Activated naive CD8-positive, alpha-beta T cell treated with anti-CD3 and anti-CD28 coated beads, Interleukin-2, amount 50 U/mL, for 16 hours (primary cell): ENCODE measurements at places on chromosomes 16 and 17.

DNA sequence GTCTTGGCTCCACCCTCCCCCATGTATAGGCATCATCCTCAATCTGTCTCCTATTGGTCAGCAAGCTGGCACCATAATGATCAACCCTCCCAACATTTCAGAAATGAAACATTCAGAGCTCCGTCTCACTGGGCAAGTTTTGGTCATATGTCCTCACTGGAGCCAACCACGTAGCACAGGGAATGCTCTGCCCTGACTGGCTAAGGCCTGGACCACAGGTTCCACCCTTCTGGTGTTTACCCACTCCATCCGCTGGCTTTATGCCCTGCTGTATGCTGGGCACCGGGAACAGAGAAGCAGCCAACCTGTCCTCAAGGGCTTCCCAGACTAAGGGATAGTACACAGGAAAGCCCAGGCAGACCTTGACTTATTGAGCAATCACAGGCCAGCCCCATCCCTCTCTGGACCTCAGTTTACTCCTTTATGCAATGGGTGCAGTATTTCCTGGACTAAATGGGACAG, 20.5 kb downstream of the MYO15A start:
- no peak for DNase-seq

DNA sequence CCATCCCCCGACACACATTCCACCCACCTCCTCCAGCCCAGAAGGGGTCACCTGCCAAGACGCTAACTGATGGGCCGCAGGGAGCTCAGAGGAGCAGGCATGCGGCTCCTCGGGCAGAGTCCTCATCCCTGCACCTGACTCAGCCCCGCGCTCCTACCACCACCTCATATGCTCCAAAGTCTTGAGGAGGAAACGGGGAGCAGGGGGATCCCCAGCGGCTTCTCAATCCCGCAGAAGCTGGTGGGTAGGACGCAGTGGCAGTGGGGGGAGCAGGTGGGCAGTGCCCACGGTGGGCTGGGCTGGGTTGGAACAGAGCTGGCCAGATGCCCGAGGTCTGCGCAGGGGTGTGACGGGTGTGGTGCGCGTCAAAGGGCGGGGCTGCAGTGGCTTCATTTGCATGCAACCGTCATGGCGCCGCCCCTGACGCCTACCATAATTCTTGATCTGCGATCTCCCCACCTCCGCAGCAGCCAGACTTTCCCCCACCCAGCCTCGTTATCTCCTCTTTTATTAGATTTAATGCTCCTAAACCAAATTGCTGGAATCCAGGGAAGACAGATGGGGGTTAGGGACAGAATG, 39.0 kb upstream of the EMP2 start:
- no peak for DNase-seq

DNA sequence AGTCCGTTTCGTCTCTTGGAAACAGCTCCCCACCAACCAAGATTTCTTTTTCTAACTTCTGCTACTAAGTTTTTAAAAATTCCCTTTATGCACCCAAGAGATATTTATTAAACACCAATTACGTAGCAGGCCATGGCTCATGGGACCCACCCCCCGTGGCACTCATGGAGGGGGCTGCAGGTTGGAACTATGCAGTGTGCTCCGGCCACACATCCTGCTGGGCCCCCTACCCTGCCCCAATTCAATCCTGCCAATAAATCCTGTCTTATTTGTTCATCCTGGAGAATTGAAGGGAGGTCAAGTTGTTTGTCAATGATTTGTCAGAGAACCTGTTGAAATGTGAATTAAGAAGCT, 48.2 kb downstream of the IL21R start:
- no peak for DNase-seq

DNA sequence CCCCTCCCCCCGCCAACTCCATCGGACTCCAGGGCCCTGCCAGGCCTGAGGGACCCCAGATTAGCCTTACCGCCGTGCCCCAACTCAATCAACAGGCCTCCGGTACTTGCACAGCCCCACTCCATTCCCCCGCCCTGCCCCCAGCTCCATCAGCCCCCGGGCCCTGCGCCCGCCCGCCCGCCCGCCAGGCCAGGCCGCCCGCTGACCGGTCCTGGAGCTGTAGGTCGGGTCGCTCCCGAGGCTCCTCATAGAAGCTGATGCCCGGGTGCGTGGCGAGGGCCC, 308 bp downstream of the GTF3C1 start:
- DNase-seq: no peak

DNA sequence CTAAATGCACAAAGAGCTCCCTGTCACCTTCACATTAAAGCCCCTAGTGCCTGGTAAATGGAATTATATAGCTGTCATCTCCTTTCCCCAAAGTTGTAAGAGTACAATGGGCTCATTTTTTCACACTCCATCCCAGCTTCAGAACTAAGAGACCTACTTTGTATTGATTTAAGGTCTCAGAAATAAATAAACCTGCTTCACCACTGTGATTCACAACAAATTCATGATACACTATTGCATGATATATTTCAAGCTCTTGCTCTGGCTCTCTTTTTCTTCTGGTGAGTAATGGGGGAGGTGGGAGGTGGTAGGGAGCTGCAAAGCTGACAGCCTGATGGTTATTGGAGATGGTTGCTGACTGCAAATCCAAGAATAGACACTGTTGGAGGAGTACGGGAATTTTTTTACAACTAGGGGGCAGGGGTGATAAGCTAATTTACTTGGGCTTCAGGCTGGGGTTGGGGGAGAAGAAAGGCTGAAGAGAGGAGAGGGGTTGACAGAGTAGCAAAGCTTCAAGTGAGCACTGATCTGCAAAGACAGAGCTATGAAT, 189.9 kb downstream of the AATF start:
- DNase-seq: no peak

- no peak for DNase-seq
These were observed 968 bp downstream of the AGRP start for GRCh38 chr16:67482233-67482924.

DNA sequence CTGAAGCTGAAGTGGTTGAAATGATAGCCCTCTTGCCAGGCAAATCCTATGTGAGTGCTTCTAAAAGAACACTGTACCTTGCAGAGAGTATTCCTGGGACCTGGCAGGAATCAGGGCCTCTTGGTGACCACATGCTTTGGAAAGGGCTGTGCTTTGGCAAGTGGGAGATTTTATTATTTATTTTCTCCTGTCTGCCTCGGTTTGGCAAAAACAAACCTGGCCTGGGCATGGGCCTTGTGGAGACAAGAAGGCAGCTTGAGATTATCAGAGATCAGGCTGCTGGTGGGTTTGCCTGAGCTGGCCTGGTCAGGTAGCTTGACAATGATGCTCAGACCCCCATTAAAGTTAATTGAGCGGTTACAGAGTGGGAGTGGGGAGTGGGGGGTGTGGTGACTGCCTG, 24.6 kb downstream of the ABCC1 start:
- DNase-seq: no peak

GRCh38 chr17:74520016-74520434, 11.2 kb downstream of the CD300LB start:
- DNase-seq: no peak

DNA sequence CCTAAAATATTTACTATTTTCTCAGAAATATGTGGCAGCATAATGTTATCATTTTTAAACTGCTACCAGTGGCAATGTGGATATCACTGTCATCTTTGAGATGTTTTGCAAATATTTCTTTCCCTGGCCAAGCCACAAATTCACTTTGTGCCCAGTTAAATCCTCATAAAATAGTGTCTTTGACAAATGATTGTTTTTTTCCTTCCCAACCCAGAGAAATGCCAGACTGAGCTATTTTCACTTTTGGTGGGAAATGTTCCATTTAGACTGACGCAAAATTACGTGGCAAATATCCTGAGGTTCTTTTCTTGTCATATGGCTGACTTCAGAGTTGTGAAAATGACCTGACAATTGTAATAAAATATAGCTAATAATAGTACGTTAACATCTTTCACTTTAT, 807.0 kb upstream of the SOX9 start:
- no peak for DNase-seq

GRCh38 chr17:51912939-51913338, 245.6 kb downstream of the CA10 start:
- no peak for DNase-seq

- no peak for DNase-seq
These were observed 21.5 kb downstream of the KCNG4 start for GRCh38 chr16:84218176-84218823.

DNA sequence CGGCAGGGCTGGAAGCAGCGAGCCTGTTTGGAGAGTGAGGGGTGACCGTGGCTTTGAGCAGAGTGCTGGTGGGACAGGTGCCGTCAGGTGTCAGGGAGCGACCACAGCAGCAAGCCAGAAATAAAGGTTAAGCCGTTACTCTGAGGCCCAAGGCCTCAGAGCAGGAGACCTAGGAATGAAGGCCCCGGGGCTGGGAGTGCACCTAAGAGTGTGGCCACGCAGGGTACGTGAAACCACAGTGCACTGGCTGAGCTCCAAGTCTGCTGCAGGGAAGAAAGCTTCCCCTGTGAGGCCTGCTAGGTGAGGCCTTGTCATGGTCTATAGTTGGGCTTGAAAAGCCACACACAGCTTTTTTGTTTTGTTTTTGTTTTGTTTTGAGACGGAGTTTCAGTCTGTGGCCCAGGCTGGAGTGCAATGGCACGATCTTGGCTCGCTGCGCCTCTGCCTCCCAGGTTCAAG, 8.7 kb downstream of the CLUAP1 start:
- DNase-seq: peak; percentile 28

DNA sequence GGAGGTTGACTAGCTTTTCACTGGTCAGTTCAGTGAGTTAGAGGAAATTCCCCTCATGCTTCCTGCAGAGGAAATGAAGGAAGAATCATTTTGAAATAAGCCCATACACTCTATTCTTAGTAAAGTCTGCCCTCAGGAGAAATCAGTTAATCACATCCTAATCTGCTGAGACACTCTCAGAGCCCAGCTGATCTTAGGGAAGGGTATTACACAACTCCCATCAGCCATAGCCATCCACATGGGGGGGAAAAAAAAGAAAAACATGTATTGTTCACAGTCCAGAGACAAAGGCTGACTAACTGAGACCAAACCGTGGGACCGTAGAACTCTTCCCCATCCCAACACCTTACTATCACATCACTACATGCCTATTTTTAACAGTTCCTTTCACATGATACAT, 722.3 kb downstream of the CDH8 start:
- DNase-seq: no peak

DNA sequence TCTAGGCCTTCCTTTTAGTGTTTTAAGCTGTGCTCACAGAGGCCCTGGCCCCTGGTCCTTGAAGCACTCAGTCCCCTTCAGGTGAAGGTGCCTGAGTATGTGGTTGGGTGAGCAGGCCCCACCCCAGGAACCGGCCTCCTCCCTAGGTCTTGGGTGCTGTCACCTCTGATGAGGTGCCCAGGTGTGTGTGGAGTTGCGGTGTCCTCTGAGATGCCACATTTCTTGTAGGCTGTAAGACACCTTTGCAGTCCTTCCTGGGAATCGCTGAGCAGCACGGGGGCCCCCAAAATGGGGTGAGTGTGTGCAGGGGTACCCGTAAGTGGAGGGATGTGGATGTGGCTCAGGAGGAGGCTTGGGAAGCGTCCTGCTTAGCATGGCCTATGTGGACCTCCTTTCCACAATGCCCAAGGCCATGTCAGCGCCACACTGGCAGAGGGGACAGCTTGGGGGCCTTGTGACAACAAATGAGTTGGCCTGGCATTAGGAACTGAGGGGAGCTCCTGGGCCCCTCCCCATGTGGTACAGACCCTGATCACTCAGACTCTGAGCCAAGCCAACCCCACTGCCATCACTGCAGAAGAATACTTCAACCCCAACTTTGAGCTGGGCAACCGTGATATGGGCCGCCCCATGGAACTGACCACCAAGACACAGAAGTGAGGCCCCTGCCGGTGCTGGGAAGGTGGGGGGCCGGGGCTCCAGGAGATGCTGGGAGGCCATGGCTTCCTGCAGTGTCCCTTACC, 11.2 kb downstream of the CORO6 start:
- DNase-seq: no peak

DNA sequence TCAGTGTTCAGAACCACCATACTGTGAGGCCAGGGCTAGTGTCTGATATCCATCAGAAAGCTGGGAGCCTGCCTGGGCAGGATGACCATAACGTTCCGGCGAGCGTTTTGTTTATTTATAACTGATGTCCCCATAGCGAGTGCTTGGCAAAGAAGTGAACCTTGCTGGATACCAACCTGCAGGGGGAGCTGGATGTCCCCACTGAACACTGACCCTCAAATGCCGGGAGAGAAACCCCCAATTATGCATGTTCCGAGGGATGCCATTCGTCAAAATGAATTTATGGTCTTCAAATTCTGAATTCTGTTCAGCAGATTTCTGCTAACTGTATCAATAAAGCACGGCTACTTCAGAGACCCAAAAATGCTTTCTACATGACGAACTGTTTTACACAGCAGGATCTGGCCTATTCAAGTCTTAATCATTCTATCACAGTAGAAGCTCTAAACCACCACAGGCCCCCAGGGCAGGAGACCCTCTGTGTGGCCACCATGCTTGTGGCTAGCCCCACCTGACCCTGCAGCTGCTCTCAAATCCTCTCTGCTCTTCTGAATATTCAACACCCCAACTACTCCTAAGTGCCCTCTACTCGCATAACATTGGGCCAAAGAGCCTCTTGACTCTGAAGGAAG, 15.2 kb downstream of the MED24 start:
- DNase-seq: no peak

DNA sequence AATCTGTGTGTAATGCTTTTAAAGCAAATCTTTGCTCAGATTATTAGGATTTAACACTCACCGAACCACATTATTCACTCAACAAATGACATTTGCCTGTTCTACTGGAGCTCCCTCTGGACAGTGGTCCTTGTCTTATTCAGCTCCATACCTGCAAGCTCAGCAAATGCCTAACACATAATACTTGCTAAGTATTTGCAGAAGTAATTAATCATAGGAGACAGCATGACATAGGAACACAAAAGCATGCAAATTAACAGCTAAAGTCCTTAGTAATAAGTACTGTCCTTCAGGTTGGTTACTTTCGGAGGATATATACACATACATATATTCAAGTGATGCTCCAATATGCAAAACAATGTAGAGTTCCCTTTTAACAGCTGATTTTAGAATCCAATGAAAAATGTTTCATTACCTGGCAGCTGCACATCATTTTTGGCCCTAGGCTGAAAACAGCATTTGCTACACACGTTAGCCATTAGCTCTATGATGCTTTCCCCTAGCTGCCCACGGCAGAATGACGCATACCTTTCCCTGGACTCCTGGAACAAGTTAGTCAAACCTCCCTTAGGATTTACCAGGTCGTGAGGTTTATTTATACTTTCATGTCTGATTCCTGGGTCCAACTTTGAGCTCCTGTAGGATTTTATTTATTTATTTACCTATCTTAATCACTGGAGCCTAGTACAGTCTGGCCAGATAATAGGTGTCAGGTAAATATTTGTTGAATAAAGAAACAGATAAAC, 8.6 kb downstream of the BRD7 start:
- DNase-seq: no peak

GRCh38 chr17:40791787-40792436, 7.8 kb downstream of the KRT28 start:
- DNase-seq: no peak

GRCh38 chr17:65283704-65284103, 146.5 kb downstream of the RGS9 start:
- no peak for DNase-seq

GRCh38 chr17:75250009-75250471, 11.4 kb downstream of the GGA3 start:
- peak; percentile 76 for DNase-seq

- DNase-seq: no peak
These were observed 80.8 kb downstream of the SOCS1 start for GRCh38 chr16:11175106-11175786.

GRCh38 chr17:17051791-17052461, 9.7 kb downstream of the MPRIP start:
- DNase-seq: no peak
